ENCODE measurements at places on chromosomes 2 and 18.

DNA sequence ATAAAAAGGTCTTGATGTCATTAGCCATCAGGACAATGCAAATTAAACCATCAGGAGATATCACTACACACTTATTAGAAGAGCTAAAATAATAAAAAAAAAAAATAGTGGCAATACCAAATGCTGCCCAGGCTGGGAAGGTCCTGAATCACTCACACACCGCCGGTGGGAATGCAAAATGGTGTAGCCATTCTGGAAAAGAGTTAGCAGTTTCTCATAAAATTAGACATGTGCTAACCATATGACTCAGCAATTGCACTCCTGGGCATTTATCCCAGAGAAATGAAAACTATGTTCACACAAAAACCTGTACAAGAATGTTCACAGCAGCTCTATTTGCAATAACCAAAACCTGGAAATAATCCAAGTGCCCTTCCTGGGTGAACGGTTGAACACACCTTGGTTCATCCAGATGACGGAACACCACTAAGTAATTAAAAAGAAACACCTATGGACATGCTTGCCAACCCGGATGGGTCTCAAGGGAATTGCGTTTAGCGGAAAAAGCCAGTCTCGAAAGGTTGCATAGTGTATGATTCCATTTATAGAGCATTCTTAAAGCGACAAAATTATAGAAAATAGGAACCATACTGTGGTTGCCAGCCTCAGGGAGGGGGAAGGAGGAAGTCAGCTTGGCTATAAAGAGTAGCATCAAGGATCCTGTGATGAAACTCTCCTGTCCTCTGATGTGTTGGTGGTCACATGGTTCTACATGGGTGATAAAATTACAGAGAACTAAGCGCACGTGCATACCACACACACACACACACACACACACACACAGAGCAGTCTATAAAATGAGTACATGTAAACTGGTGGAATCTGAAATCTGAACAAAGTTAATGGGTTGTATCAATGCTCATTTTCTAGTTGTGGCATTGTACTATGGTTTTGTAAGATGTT lies 4.6 kb downstream of the MBP start:
- DNase-seq: no peak

DNA sequence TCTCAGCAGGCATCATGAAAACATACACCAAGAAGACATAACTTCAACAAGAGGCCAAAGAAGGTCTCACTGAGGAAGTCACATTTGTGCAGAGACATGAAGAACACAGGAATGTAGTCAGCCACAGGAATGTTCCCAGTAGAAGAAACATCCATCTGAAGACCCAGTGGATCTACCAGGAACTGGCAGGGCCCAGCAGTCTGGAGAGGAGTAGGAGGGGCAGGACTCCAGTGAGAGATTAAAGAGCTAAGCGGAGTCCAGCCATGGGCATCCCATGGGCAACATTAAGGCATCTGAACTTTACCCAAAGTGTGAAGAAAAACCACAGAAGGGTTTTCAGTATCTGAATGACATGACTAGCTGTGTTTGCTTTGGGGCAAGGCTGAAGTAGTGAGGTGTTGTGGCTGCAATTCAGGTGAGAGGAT lies 103.1 kb downstream of the UPP2 start:
- DNase-seq: no peak

DNA sequence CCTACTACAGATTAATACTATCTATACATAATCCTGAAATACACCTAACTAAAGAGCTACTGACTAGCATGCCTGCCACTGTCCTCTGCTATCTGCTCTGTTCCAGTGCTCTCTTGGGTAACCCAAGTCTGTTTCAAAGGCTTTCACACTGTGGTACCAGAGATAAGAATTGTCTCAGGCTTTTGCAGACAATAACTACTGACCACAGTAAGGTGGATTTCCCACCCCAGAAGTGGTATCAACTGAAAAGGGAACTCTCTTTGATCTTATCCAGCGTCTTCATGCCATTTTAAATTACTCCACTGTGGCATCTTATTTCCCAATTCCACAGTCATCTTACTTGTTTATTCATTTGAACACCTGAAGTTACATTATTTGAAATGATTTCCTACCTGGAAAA lies 190.2 kb downstream of the IKZF2 start:
- no peak for DNase-seq

GRCh38 chr2:46144133-46144800 lies 152.9 kb upstream of the EPAS1 start:
- no peak for DNase-seq

GRCh38 chr2:120983344-120983743 lies 247.7 kb downstream of the GLI2 start:
- DNase-seq: peak; percentile 36

DNA sequence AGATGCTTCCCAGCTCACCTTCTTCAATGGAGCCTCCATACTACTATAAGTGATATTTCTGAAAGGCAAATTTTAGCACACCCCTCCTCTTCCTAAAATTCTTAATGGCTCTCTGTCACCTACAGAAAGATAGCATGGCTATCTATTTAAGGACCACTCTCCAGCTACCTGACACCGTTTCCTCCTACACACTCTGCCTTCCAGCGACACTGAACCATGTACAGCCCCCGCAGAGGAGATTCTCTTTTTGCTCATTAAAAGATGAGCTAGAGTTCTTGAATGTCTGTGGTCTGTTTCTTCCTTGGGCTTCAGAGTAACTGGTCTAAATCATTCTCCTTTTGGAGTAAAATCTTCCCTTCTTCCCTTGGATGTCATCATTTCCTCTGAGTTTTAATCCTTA lies 38.4 kb upstream of the GAREM1 start:
- DNase-seq: no peak

DNA sequence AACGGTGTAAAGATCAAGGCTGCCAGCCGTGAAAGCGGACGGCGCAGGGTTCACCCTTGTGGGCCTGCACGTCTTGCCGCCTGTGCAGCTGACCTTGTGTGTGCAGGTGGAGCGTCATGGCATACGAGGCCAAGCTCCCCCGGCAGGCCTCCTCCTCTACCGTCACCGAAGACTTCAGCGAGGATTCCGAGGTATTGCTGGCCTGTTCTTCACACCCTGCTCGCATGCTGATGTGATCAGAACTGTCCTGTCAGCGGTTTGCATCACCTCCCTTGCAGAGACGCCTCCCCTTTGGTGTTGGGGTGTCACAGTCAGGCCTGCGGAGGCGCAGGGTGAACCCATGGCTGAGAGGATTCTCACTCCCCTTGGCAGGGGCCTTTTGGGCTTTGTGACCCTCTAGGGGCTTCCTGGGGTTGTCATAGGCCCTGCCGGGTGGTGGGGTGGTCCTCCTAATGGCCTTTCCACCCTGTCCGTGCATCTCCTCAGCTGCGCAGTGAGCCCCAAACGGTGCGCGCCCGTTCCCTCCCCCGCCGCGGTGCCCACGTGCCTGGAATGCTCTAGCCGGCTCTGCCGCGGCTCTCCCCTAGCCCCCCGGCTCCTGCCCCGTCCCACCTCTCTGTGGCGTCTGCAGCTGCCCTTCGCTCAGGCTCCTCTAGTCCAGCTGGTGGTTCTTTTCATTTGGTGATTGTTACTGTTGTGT lies 92.5 kb downstream of the DGKD start:
- no peak for DNase-seq

GRCh38 chr18:25225151-25225550 lies 126.8 kb downstream of the ZNF521 start:
- DNase-seq: no peak

DNA sequence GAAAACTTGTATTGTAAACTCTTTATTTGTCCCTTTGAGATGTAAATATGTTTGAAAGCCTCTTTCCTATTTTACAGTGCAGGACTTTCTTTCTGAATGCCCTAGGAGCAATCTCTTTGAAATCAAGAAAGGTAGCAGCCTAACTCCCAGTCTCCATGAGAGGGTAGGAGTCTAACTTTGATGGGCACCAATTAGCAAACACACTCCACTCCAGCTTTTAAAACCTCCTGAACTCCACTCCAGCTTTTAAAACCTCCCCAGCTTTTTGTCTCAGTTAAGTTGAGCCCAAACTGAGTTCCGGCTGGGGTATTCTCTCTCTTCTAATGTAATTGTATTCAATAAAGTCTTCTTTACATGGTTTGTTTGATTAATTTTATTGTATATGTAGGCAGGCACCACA lies 493.7 kb upstream of the CDH7 start:
- DNase-seq: no peak

DNA sequence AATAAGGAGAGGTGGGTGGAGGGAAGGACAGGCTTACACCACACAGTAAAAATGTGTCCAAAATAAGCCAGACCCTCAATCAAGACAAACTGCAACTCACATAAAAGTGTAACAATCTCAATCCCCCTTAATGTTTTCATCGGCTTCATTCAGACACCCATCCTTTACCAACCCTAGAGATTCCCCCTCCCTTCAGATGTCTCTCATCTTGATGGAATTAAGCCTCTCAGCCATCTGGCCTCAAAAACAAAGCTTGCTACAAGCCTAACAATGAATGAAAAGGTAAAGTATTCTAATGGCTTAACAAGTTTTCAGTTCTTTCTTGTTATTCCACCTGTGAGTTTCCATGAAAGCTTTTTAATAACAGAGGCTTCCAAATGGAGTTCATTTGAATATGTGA lies 5.2 kb downstream of the RTTN start:
- DNase-seq: no peak

DNA sequence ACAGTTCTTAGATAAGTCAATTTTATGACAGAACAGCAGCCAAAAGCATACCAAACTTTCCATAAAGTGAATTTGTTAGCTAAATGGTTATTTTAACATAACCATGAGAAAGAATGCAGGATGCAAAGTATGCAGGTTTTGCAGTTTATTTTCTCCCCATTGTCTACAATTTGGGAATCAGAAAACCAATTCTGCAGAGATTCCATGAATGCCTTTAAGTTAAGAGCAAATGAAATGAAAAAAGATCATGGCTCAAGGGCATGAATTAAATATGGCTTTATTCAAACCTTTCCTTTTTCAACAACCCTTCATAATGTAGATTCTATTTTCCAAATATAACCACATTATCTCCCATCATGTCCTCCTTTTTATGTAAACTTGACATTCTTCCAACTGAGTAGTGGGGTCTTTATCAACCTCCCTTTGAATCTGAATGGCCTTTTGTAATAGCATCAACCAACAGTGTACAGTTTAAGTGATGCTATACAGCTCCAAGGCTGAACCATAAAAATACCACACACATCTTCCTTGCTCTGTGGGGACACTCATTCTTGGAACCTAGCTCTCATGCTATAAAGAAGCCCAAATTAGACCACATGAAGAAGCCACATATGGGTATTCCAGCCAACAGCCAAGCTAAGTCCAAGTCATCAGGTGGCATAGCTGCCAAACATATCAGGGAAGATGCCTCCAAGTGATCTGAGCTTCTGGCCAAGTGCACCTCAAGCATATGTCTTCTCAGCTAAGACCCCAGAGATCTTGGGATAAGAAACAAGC lies 49.8 kb downstream of the PIAS2 start:
- no peak for DNase-seq

- DNase-seq: no peak
Observed at GRCh38 chr18:9578306-9578705, 36.1 kb downstream of the PPP4R1 start.

DNA sequence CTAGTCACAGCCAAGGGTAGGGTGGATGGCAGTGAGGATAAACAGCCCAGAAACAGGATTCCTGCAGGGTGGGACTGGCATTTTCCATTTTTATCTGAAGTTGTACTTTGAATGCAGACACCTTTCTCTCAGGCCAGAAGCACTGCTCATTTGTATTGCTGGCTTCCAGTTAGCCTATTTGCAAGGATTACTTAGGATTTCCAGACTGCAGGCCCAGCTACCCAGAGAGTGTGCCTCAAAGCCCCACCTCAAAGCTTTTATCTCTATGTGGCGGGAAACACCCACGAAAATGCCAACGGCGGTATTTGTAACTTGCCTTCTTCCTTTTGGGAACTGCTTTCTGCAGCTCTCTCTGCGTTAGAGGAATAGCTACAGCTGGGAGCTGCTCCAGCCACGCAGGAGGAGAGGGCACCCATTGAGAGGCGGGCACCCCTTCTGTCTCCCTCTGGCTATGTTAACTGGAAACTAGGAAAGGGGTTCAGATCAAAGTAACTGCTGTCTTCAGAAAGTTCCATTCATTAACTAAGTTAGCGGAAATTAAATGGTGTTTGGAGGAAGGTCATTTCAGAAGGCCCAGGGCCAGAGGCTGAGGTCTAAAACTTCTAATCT lies 144.9 kb downstream of the TGIF1 start:
- DNase-seq: no peak

DNA sequence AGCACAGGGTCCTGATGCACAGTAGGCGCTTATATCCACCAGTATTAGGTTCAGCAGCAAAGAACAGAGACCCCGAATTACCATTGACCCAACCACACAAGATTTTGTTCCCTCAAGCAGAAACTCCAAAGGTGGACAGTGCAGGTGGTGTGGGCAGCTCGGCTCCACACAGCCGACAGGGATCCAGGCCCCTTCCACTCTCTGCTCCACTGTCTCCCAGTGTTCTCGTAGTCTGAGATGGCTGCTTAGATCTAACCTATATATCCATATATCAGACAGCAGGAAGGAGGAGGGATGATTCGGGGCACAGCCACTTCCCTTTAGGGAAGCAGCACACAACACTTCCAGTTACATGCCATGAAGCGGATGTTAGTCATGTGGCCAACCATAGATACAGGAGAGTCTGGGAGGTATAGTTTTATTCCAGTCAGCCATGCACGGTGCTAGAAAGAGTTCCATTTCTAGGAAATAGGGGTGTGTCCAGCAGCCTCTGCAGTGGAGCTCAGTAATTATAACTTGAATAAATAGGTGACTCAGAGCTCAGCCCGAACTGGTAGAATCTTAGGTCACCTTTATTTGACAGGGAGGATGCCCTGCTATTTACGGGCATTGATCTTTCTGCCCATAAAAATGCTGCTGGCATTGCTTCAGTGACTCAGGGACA lies 158.9 kb downstream of the TWIST2 start:
- DNase-seq: no peak

GRCh38 chr2:220674033-220674432 lies 898.1 kb downstream of the EPHA4 start:
- DNase-seq: no peak

GRCh38 chr2:207008105-207008990 lies 69.0 kb downstream of the CPO start:
- no peak for DNase-seq

- no peak for DNase-seq
Observed at GRCh38 chr2:233926806-233927205, 9.6 kb downstream of the TRPM8 start.

DNA sequence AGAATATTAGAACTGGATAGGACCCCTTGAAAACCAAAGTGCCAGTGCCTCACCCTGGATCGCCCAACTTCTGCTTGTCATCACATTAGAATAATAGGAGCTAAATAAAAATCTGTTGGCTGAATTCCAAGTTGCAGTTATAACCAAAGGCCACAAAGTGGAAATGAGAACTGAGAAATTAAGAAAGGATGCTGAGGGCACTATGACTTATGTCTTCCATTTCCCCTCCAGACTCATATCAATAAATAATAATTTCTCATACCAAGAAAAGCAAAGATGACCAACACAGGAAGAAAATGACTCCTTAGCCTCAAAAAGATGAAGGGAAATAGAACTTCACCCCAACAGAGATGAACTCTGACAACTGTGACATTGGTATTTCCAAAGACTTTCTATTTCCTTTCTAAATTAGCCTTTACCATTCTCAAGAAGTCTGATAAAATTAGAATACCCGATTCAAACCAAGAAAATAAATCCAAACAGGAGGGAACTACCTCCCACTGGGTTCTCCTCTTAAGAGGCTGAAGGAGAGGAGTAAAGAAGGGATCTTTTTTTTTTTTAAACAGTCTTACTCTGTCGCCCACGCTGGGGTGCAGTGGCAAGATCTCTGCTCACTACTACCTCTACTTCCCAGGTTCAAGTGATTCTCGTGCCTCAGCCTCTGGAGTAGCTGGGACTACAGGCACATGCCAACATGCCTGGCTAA lies 46.5 kb upstream of the EPG5 start:
- DNase-seq: no peak

GRCh38 chr2:2950403-2950952 lies 427.1 kb downstream of the EIPR1 start:
- no peak for DNase-seq

Measured in substantia nigra (tissue), 51 donors.